SHP77 treated with DMSO at 0.1 percent for 48 hours (cell line): ENCODE measurements at places on chromosomes 3 and 15.

- DNase-seq: no peak
These were observed 16.7 kb downstream of the KIF9 start for GRCh38 chr3:47265725-47266428.

GRCh38 chr3:175383371-175383770 lies 524.2 kb downstream of the NAALADL2 start:
- no peak for DNase-seq

GRCh38 chr3:62090519-62090918 lies 282.8 kb downstream of the FEZF2 start:
- DNase-seq: no peak

- DNase-seq: no peak
These were observed 167.3 kb upstream of the NANOGP8 start for GRCh38 chr15:35252351-35252865.

DNA sequence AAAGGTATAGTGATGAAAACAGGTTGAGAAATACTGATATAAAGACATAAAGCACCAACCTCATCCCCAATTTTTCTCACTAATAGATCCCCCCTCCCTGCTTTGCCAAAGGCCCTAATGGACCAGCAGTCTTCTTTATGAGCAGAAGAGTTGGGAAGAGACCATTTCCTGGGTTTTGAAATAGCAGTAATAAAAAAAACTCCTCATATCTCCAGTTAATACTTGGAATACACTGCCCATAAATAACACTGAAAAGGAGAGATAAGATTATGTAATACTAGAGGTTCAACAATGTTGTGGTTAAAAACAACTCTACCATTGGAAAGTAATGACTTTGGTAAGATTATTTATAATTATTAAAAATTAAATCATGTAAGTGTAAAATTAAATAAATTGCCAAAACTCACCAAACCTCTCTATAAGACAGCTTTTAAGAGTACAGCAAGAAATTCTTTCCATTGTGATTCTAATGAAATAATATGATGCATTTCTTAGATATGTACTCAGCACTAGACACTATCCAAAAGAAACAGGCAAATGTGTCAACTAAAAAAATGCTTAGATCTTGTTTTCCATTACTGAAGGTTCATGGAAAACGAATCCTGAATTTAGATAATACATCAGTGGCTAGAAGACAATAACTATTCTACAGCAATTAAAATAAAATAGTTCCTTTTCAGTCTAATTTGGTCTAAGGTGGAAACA lies 88.2 kb downstream of the FAIM start:
- no peak for DNase-seq

- DNase-seq: no peak
These were observed 907 bp downstream of the PLXNA1 start for GRCh38 chr3:126983653-126984390.

DNA sequence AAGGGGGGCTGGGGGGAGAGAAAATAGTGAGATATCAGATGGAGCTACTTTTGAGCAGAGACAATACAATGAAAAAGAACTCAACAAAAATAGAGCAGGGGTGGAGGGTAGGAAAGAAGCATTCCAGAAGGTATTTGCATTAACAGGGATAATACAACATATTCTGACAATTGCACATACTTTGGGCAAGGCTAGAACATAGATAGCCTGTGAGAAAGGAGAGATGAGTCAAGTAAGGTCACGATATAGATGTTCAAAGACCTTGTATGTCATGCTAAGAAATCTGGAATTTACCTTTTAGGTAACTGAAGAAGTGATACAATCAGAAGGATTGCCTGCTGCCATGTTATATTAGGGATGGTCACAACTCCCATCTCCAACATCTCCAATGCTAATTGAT lies 155.2 kb downstream of the GSK3B start:
- DNase-seq: no peak
